ENCODE measurements at places on chromosomes 2 and 18.

GRCh38 chr2:240238786-240239185 is 98.3 kb upstream of the OTOS start:
- DNase-seq = no peak

DNA sequence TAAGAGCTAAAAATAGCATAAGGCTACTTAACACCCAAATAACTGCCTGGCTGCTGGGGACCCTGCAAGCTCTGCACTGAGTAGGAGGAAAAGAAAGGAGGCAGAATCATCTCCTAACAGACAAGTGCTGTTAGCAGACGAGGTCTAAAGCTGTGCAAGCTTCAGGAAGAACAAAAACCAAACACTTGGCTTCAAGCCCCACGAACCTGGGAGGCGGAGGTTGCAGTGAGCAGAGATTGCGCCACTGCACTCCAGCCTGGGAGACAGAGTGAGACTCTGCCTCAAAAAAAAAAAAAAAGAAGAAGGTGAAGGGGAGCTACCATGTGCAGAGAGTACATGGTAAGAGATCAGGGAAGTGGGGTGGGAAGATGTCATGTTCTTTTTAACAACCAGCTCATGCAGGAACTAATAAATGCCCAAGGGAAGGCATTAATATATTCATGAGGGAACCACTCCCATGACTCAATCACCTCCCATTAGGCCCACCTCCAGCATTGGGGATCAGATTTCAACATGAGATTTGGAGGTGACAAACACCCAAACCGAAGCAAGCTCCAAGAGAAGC is 28.8 kb upstream of the INO80C start:
- no peak for DNase-seq

DNA sequence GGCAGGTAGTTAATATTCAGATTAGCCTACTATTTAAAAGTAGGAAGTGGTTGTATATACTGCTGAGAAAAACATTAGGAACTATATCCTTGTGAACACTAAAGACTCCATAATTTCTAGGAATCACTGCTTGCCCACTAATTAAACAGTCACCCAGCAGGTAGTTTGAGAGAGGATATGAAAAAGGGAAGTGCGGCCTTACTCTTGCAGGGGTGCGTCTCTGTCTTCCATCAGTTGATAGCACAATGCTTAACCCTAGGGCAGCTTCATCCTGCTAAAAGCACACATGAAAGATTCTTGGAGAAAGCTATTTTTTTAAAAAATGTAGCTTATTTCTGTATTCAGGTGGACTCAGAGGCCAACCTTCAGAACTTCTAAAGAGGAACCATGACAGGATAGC is 53.1 kb upstream of the ATP5MC3 start:
- no peak for DNase-seq

GRCh38 chr18:6044773-6045172 is 149.5 kb upstream of the TMEM200C start:
- no peak for DNase-seq

GRCh38 chr2:206974551-206974950 is 35.2 kb downstream of the CPO start:
- DNase-seq = no peak

DNA sequence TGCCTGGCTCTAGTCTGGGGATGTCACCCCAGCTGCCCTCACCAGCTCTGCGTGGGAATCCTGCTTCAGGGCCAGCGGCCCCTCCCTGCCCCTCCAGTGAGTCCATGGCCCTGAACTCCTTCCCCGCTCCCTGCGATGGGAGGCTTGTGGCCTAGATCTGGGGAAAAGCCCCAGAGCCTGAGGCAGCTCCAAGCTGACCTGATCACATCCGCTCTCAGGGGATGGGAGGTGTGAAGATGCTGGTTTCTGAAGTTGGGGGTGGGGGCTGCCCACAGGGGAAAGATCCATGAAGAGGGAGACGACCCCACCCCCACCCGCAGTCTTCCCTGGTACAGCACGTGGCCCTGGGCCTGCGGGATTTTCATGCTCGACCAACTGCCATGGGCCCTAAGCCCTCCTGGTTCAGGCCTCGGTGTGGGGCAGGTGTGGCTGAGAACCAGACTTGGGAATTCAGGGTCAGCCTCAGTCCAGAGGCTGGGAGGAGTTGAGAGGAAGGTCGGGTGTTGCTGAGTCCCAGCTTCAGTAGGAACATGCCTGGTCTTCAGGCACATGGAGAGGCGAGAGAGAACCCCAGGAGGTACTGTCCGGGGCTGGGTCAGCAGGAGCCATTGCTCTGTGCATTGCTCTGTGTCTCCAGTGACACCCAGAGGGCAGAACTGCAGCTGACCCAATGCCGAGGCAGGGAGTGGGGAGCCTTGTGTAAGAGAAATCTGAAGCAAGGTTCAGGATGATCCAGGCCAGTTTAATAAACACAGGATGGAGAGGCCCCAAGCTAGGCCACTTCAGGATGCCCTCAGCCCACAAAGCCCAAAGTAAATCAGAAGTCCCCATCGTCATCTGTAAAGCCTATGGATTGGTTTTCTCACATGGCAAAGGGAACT is 115.1 kb downstream of the CAPN13 start:
- no peak for DNase-seq

GRCh38 chr18:60067426-60068210 is 167.8 kb downstream of the PMAIP1 start:
- DNase-seq = no peak

- no peak for DNase-seq
These were observed 65.2 kb downstream of the CIB4 start for GRCh38 chr2:26575836-26576564.

GRCh38 chr2:176856683-176857082 is 355.9 kb upstream of the HNRNPA3 start:
- DNase-seq = no peak

DNA sequence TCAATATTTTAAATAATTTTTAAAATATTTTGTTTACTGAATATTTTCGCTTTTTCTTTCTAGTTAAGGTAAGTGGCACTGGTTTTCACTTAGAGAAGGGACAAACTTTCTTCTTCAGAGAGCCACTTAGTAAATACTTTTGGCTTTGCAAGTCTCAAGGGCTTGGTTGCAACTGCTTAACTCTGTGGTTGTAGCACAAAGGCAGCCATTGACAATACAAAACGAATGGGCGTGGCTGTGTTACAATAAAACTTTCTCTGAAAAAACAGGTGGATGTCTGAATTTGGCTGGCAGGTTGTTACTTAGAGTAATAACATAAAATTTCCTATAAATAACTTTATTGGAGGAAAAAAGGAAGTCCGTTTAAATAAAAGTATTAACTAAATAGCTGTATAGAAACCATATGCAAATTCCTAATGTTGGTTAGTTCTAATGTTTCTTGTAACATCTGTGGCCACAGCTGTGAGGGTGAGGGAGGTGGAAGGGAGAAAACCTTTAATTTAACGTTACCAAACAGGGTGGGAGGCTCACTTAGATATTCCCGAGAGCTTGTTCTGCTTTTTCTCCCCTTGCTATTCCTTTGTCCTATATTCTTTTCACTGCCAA is 62.4 kb upstream of the TNP1 start:
- DNase-seq = no peak

Measured in SK-N-SH (cell line).